ENCODE measurements at places on chromosomes 13 and 19.

- no peak for DNase-seq
Measured at GRCh38 chr13:20274466-20274865, 42.3 kb upstream of the GJB6 start.

GRCh38 chr19:47641891-47642485 lies 33.1 kb downstream of the BICRA start:
- no peak for DNase-seq

- no peak for DNase-seq
Measured at GRCh38 chr19:31718032-31718431, 368.8 kb upstream of the TSHZ3 start.

DNA sequence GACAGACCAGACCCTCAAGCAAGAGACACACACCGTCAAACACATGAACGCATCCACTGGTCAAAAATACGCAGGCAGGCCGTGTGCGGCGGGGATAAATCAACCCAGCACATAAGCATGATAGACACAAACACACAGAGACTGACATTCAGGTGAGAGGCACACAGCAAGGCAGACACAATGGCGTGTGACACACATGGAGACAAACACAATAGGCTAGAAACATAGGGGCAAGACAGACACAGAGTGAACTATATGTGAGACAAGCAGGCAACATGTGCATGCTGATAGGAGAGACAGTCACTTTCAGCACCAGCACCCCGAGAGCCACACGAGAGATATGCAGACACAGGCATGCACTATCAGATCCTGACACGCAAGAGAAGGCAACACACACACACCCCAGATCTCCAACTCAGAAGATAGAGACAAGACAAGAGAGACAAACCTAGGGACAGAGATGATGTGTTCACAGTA lies 6.9 kb upstream of the JUNB start:
- no peak for DNase-seq

DNA sequence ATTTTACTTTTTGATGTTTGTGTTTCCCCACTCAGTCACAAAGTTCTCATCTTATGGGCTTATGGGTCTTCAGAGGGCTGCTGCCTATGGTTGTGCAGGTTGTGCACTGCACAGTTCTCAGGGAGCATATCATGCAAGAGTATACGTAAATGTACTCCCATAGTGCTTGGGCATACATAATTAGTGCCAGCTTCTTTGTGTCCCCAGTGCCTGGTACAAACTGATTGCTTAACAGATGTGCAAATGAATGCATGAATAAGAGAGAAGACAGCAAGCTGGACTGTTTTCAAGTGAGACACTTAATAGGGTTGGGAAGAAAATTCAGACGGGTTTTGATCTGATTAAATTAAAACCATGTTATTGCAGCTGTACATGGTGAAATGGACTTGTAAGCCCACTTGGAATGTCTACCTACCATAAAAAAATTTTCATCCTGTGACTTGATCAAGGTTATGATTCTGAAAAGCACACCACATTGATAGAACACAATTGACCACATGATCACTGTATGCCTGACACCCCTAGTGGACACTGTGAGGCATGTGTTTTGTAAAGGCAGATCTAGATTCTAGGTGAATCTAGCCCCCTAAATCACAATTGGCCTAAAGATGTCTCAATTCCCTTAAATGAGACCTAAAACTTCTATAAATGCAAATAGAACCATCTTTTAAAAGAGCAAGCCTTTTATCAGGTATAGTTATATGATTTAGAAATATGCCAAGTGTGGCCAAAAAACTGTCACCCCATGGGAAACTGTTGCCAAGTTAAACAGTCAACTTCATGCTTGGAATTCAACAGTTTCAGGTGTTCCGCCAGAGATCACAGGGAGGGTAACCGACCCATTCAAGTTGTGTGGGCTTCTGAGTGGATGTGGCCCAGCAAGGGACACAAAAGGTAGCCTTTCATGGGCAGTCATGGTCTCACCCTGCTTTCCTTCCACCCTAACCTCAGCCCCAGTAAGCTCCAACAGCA lies 27.9 kb downstream of the FAM124A start:
- DNase-seq: no peak

DNA sequence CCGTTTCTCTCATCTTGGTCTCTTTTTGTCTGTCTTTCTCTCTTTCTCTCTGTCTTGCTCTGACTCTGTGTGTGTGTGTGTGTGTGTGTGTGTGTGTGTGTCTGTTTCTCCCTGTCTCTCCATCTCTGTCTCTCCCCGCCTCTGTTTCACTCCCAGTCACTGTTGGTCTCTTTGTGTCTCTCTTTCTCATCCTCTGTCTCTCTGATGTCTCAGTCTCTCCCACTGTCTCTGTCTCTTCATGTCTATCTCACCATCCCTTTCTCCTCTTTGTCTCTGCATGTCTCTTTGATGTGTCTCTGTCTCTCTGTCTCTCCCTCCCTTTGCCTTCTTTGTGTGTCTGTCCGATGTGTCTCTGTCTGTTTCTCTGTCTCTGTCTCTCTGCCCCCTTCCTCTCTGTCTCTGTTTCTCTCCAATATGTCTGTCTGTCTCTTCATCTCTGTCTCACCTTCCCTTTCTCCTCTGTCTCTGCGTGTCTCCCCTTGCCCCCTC lies 2.5 kb downstream of the NFIC start:
- no peak for DNase-seq

DNA sequence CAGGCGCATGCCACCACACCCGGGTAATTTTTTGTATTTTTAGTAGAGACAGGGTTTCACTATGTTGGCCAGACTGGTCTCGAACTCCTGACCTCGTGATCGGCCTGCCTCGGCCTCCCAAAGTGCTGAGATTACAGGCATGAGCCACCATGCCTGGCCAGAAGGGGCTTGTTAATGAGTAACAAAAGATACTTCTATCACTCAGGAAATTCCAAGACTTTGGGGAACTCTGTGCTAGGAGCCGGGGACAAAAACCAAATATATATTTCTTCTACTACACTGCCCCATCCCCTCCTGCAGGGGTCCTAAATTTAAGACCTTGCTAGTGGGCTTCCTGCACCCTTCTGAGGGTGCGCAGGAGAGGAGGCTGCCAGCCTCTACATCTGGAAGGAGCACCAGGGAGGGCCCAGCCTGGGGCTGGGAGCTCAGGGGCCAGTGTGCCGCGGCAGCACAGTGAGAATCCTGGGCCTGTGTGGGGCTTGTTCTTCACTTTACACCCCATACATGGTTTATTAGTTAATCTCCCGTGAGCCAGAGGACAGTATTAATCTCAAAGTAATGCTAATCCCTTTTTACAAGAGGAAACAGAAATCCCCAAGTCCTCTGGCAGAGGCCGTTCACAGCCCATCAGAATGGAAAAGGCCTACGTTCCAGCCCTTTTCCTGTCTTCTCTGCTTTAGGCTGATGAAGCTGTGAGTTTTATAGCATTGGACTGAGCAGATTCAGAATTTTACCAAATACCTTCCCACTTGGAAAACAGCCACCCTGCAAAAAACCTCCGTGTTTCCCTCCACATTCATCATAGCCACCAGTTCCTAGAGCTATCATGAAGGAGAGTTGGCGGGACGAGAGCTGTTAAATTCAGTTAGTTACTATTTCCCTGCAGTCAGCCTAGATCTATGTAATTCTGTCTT lies 44.4 kb upstream of the NPAS1 start:
- no peak for DNase-seq

GRCh38 chr19:6588508-6589345 lies 2.2 kb downstream of the CD70 start:
- DNase-seq: no peak

- no peak for DNase-seq
Measured at GRCh38 chr19:34348899-34349487, 16.0 kb upstream of the GPI start.

GRCh38 chr19:47540748-47541147 lies 25.9 kb upstream of the NAPA start:
- DNase-seq: no peak

DNA sequence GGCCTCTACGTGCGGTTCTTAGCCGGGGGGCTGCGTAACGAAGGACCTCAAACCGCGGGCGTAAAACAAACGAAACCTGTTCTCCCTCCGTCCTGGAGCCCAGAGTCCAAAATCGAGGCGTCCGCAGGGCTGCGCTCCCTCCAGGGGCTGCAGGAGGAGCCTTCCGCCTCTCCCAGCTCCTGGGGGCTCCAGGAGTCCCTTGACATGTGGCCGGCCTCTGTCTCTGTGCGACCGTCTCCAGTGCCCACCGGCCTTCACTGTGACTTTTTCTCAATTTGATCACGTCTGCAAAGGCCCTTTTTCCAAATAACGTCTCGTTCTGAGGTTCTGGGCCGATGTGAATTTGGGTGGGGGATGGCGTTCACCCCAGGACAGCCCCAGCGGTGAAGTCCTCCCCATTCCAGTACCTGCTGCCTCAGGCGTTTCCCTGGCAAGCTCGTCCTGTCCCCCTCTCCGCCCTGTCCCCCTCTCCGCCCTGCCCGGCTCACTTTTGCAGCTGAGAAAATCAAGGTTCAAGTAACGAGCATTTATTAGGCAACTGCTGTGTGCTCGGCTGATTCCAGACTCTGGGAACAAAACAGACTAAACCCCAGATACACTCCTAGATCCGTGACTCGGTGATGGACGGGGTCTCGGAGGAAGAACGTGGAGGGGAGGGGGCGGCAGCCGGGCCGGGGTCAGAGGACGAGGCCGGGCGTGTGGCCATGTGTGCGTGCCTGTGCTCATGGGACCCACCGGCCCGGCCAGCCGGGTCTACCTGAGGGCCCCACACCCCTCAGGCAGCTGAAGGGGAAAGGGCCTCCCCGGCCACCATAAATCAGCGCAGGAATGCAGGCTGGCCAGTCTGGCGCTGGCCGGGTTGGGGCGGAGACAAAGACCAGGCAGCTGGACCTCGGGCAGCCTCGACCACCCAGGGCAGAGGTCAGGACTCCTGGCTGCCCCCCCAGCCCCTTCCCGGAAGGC lies 28.1 kb upstream of the WDR18 start:
- no peak for DNase-seq

GRCh38 chr13:42574435-42575311 lies 721 bp downstream of the TNFSF11 start:
- peak; percentile 69 for DNase-seq

DNA sequence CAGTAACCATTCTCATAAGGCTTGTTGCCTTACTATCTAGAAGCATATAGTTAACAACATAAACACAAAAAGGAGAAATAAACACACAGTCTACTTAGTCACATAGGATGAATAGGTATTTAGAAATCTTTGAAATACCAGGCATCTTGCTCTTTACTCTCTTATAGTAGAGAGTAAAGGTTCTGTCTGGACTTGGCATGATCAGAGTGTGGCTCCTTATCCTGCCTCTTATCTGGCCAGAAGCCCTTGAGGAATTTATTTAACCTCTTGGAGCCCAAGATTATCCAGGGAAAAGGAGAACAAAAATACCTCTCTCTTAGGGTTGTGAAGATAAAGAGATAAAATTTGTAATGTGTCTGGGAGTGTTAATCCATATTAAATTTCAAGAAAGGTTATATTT lies 100.2 kb upstream of the MBNL2 start:
- DNase-seq: no peak

DNA sequence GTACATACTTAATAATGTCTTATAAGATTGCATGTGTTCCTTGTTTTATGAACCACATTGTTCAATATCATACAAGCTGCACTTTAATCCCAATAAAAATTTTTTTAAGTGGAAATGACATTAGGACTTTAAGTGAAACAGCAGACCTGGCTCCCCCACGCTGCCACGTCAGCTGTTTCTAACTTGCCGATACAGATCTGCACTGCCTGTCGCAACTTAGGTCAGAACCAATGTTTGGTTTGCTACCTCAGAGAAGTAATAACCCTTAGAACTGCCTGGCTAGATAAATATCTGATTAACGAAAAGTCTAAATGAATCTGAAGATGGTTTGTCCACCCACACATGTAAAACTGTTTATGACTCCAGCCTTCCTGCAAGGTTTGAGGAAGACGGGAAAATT lies 327.5 kb upstream of the DACH1 start:
- no peak for DNase-seq
